ENCODE measurements at places on chromosomes 7 and 10. TPM values are rescaled to one million over a fixed set of nuclear protein-coding genes. Genes with fewer than 3 reads are reported as not detected.

- DNase-seq: no peak
Observed at GRCh38 chr7:75660566-75661215, 78.0 kb downstream of the HIP1 start.

- DNase-seq: no peak
Observed at GRCh38 chr10:119359025-119359424, 151.7 kb downstream of the GRK5 start.

Gene LRRC18
- total RNA-seq: not detected

GRCh38 chr7:25996006-25996408, 156.0 kb upstream of the NFE2L3 start:
- no peak for DNase-seq

- no peak for DNase-seq
Observed at GRCh38 chr7:155358066-155358947, 60.6 kb downstream of the INSIG1 start.

Gene INSYN2A
- total RNA-seq: not detected

- DNase-seq: no peak
Observed at GRCh38 chr10:132684164-132684891, 101.6 kb downstream of the NKX6-2 start.

Gene LLCFC1
- not detected for total RNA-seq

Gene OTUD1
- 3.8 TPM for total RNA-seq

Gene TLX1
- not detected for total RNA-seq

Gene NRBF2
- total RNA-seq: 32.9 TPM

Gene SPDYE9
- total RNA-seq: not detected

DNA sequence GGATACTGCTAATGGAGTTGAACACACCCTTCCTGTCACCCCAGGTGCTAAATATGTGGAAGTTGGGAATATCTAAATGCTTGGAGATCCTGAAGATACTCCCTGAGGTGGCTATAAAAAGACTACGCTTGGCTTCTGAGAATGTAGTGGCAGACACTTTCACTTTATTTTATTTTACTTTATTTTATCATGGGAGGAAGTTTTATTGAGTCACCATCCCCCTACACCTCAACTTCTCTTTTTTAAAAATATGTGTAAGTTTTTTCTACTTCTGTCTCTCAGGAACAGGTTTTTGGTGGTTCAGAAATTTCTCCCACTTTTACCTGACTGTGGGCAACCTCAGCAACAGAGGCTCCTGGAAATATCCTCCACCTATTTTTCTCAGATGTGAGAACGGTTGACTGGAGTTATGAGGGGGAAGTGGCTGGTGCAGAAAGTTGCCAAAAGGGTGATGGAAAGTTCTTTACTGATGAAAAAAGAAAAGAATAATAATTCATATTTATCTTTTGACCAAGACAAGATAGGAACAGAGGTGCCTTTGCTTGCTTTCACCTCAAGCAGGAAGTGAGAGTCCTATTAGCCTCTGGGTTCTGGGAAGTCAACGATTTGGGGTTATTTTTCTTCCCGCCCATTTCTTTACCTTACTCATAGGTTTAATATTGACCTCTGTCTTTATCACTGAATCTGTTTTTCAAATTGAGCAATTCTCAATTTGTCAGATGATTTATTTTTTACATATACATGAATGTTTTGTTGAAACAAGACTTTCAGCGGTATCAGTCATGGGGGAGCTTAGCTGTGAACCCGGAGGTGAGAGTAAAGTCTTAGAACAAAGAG, 103.6 kb downstream of the AHR start:
- DNase-seq: no peak

- no peak for DNase-seq
Observed at GRCh38 chr7:128701062-128701785, 29.1 kb downstream of the GARIN1A start.

DNA sequence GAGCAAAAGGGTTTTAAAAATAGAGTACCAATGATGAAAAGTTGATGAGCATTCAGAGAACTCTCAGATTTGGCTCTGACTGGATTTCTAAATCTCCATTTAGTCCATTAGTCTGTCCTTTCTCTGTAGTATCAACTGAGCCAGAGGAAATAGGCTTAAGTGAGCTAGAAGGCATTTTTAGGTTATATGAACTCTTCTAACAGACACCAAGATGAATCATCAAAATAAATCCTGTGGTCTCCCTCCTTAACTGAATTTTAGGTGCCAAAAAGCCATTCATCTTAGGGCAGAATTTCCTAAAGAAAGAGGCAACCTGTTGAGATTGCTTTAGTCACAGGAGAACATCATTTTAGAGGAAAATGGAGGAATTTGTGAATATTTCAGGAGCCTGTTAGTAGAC, 305.1 kb downstream of the AUTS2 start:
- DNase-seq: no peak

DNA sequence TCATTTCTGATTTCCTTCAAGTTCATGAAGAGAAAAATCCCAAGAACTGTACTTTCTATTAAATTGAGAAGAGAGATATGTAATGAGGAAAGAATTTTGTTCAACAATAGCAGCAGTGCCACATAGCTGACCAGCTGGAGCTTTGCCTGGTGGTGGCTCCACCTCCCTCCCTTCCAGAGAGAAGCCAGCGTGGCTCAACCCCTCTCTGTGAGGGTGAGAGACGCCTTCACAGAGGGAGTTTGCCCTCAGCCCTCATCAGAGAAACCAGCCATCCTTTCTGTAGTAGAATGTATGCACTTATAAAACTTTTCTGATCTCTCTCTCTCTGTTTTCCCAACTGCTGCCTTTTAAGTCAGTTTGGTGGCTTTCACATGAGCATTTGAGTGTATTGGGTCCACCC, 20.5 kb upstream of the COL1A2 start:
- peak; percentile 91 for DNase-seq

DNA sequence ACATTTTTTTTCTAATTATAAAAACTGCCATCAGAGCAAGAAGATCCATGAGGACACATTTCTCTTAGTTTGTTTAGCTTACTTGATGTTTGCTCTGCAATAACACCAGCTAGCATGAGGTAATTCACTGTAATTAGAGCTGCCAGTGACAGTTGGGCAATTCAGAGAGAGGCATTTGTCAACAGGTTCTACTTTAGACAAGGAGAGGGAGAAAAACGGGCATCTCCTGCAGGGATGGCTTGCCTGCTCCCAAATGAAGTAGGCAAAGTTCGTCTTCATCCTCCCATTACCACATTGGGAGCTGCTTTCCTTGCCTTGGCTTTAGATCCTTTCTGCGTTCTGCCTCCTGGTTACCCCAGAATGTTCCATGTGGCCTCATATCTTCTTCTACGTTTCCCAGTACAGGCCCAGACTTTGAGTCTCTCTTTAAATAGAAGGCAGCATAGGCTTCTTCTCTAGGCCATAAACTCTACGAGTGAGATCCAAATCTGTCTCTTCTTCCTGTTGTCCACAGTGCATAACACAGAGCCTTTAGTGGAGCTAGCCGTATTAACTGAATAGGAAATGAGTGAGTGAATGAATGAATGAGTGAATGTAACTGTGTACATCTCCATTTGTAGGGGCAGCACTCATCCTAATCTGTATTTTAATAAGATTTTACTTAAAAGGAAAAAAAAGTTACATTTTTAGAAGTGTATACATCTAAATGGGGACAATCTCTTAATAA, 21.2 kb downstream of the ASB15 start:
- DNase-seq: no peak

GRCh38 chr7:87877366-87878040, 1.2 kb downstream of the DBF4 start:
- no peak for DNase-seq

DNA sequence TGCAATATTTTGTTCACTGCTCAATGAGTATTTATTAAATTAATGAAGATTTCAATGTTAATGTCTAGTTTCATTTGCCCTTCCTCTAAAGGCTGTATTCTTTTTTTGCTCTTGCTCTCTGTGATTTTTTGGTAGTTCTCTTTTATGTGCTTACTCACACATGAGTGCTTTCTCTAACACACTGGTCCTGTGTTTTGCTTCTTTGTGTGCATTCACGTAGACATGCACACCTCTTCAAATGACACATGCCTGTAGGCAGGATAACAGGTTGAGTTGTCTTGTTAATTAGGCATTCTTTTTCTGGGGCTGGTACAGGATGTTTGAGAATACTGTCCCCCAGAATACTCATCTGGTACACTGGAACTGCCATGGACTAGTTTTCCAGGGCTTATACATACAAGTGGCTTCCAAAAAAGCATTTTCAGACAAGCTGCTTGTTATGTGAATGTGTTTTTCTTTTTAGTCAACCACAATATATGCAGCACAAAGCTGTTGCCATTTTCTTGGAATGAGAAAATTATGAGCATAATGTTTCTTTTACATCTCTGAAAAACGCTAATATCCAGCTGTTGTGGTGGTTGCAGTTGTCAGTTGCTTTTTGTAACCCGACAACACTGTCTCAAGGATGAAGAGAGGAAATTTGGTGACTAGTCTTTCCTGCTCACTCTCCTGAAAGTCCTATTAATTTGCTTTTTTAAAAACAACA, 416.4 kb downstream of the AUTS2 start:
- no peak for DNase-seq

GRCh38 chr10:29588629-29589421, 45.9 kb downstream of the SVIL start:
- no peak for DNase-seq

GRCh38 chr10:1063232-1063865, 7.2 kb downstream of the WDR37 start:
- DNase-seq: no peak

Gene CTTNBP2
- total RNA-seq: 0.12 TPM

GRCh38 chr7:41700044-41700471, 2.8 kb downstream of the INHBA start:
- DNase-seq: no peak

Gene FOXL3
- not detected for total RNA-seq

Gene MYO3A
- total RNA-seq: not detected

GRCh38 chr7:45035893-45036292, 35.9 kb downstream of the CCM2 start:
- no peak for DNase-seq

DNA sequence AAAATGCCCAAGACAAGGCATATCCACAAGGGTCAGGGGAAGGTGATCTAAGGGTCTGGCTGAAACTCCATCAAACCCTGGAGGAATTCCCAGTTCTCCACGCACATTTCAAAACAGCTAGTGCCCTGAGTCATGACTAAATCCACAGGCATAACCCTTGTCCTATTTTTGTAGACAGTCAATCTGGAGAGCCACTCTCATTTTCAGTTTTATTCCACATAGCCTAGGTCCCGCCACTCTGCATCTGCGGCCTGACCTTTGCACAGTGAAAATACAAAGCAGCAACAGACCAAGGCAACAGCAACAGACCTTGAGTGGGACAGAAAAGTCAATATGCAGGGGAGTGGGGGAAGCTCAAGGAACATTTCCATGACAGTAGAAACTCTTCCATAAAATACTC, 201.4 kb upstream of the NPVF start:
- peak; percentile 62 for DNase-seq

GRCh38 chr7:32489788-32490126, 423 bp downstream of the LSM5 start:
- DNase-seq: no peak

Gene RNF32
- total RNA-seq: 1.8 TPM

Gene GRM8
- total RNA-seq: not detected

DNA sequence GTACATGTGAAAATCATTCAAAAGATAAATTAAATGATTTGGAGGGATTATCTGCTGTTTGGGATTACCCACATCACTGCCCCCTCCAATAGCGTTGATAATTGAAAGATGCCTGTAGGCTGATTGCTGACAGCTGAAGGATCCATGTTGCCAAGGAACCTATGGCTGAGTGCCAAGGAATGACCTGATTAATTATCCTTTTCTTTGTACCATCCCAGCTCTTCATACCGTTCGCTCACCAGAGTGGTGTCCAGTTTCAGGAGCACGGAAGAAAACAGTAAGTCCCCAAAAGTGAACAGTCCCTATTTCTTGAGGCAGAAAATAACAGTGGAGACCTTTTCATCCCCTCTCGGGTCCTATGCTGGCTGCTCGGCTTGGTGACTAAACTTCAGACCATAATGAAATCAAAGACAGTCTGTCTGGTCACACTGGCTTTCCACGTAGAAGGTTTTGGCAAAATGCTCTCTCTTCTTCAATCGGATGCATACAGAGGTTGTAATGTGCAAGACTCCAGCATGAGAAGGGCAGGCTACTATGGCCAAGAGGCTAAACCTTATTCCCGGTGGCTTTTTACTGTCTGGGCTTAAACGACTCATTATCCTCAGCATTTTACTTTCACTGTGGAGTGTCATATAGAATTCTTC, 108.8 kb downstream of the SPAG6 start:
- DNase-seq: no peak

Gene GRM3
- total RNA-seq: not detected

Gene NUP42
- 29.4 TPM for total RNA-seq

Gene FAM221A
- total RNA-seq: 1.6 TPM

DNA sequence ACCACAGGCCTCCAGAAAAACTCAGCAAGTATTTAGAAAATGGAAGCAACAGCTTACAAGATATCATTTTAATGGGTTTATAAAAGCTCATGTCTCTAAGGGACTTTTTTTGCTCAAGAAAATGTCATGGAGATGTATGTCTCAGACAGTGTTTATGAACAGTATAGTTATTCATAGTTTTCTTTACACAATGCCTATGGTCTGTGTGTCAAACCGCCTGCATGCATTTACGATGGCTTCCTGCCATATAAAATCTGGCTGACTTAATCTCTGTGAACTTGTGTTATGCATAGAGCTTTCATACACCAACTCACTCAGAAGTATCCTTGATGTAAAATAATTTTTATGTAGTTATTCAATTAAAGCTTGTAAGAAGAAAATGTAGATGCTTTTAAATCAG, 1314.2 kb upstream of the LRRTM3 start:
- DNase-seq: no peak

GRCh38 chr10:23525406-23525805, 86.5 kb downstream of the OTUD1 start:
- no peak for DNase-seq

- no peak for DNase-seq
Observed at GRCh38 chr7:132545756-132546155, 30.5 kb downstream of the PLXNA4 start.

Gene SHH
- not detected for total RNA-seq

Gene CPSF4
- 15.3 TPM for total RNA-seq

Gene TMEM225B
- total RNA-seq: not detected

GRCh38 chr10:80186364-80187012, 18.8 kb downstream of the ANXA11 start:
- no peak for DNase-seq

GRCh38 chr10:59991117-59991516, 84.8 kb upstream of the CCDC6 start:
- no peak for DNase-seq

GRCh38 chr10:2173327-2173726, 436.0 kb upstream of the ADARB2 start:
- DNase-seq: no peak

- DNase-seq: no peak
Observed at GRCh38 chr7:119842337-119842736, 430.6 kb upstream of the KCND2 start.

Gene RET
- total RNA-seq: not detected

Gene CACNB2
- total RNA-seq: not detected

DNA sequence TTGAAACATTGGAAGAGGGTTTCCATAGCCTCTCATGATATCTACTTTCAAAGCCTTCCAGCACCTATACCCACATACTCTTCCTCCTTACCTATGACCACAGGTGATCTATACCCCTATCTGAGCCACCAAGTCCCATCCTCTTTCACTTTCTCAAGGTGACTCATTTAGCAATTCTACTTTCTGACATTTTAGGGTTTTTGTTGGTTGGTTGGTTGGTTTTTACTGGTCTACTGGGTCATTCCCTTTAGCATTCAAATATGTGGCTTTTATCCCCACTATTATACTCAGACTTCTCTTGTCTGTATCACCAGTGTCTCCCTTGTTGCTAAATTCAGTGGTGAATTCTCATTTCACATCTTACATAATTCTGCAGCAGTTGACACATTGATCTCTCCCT, 130.4 kb upstream of the STEAP4 start:
- no peak for DNase-seq

Data from MG63 (cell line).